ENCODE measurements at places on chromosomes 1 and 21.

DNA sequence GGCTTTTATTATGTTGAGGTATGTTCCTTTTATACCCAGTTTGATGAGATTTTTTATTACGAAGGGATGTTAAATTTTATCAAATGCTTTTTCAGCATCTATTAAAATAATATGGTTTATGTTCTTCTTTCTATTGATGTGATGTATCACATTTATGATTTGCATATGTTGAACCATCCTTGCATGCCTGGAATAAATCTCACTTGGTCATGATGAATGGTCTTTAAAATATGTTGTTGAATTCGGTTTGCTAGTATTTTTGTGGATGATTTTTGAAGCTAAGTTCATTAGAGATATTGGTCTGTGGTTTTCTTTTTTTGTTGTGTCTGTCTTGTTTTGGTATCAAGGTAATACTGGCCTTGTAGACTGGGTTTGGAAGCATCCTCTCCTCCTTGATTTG, 14.1 kb downstream of the GPR88 start:
- no peak for DNase-seq

DNA sequence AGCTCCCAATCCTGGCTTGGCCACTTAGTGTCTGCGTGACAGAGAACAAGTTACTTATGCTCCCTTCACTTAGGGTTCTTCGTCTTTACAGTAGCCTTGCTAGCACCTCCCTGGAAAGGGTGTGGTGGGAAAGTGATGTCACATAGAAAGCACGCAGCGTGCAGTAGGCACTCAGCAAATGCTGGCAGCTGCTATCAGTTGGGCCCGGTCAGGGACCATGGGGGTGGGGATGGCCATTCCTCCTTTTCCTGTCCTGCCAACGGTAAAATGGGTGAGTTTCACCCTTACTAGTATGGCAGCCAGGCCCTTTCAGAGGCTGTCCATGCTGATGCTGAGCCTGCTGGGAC, 6.2 kb upstream of the KCNA10 start:
- no peak for DNase-seq

GRCh38 chr1:30469426-30469825, 254.0 kb downstream of the MATN1 start:
- no peak for DNase-seq

- DNase-seq, result no peak
Observed at GRCh38 chr1:60162936-60163335, 89.4 kb upstream of the C1orf87 start.

DNA sequence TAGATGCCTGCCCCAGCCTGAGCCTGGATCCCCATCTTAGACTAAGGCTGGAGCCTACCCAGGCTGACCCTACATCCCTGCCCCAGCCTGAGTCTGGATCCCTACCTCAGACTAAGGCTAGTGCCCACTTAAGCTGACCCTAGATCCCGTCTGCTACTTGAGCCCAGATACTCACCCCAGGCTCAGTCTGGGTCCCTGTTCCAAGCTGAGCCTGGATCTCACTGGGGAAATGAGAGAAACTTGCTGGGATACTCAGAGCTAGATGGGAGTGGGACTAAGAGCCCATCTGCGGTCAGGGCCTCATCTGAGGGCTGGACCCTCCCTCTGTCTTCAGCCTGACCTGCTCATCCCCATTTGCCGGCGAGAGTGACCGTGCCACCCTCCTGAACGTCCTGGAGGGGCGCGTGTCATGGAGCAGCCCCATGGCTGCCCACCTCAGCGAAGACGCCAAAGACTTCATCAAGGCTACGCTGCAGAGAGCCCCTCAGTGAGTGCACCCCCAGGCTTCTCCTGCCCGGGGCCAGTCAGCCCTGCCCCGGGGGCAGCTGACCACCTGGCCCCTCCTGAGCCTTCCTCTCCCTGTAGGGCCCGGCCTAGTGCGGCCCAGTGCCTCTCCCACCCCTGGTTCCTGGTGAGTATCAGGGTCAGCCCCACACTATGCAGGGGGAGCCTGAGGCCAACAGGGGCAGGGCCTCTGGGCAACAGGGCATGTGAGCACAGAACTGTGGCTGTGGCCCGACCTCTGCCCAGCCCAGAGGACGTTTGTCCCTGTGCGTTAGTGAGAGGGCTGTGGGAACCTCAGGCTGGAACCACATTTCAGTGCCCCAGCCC, 36.8 kb downstream of the TRIM11 start:
- no peak for DNase-seq

- DNase-seq, result no peak
Observed at GRCh38 chr1:227735539-227736285, 477 bp downstream of the SNAP47 start.

DNA sequence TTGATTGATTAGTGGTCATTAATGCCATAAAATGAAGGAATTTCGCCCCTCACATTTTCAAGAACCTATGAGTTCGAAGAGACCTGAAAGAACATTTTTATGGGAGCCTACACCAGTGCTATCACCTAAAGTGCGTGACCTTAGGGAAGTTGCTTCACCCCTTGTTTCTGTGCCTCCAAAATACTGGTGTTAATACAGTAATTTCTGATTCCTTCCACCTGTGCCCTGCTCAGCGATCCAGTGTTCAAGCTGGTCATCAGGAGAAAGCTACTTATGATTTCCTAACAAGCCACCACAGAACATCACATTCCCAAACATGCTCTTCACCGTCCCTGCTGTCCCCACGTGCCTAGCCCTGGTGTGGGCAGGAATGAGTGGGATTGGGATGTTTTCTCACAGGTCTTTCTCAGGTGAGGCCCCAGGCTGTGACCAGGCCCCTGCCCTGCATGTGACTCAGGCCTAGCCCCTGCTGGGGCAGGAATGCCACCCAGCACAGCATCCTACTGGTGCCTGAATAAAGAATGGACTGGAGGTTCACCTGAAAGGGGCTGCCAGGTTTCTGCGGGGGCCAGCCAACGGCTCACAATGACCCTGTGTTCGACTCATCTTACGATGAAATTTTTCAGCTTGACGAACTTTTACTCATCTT, 60.3 kb downstream of the CD247 start:
- no peak for DNase-seq

- no peak for DNase-seq
Observed at GRCh38 chr1:230337266-230337665, 88.9 kb downstream of the PGBD5 start.

- DNase-seq, result no peak
Observed at GRCh38 chr1:193417403-193417802, 231.0 kb upstream of the B3GALT2 start.

DNA sequence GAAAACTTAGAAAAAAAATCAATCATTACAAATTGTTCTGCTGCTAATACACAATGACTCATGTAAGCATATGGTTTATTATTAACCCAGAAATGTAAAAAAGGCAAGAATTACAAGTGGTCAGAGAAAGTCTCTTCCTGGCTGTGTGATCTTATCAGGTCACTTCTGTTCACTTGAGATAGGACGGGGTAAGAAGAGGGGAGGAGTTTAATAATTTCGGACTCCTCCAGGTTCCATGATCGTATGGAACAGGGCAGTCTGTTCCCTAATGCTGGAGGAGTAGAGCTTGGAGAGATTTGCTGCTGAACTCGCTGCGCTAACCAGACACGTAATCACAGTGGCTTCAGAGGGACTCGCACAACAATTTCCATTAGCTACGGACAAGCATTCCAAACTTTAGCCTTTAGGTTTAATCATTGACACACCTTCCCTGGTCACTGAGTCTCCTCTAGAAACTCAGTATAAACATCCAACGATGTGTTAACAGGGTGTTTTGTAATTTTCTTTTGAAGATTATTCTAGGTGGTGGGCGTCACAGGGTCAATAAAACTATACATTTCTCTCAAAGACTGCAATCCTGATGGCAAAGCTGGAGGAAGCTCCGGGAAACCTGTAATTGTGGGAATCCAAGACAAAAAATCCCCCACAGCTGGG, 1.3 kb downstream of the CRYZ start:
- DNase-seq, result no peak

- DNase-seq, result no peak
Observed at GRCh38 chr1:159970932-159971342, 16.9 kb upstream of the SLAMF9 start.

DNA sequence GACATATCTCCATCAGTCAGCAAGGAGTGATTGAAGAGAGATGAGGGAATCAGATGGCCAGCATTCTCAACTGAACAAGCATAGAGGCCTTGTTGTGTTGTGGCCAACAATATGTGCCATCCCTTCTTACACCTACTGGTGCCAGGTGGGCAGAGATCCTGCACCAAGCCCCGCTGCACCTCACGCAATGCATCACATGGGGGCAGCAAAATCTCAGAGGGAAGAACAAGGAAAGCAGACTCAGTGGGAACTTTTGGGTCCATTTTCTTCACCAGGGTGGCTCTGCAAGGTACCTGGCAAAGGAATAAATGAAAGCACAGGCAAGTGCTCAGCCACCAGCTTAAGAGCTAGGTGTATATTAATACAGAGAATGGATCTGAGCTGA, 33.2 kb downstream of the HSD3B2 start:
- DNase-seq, result no peak

- no peak for DNase-seq
Observed at GRCh38 chr1:119594376-119594775, 53.7 kb downstream of the ZNF697 start.

GRCh38 chr1:1797731-1798341, 19.6 kb upstream of the NADK start:
- no peak for DNase-seq

- DNase-seq, result no peak
Observed at GRCh38 chr1:62436039-62436465, 797 bp upstream of the USP1 start.

DNA sequence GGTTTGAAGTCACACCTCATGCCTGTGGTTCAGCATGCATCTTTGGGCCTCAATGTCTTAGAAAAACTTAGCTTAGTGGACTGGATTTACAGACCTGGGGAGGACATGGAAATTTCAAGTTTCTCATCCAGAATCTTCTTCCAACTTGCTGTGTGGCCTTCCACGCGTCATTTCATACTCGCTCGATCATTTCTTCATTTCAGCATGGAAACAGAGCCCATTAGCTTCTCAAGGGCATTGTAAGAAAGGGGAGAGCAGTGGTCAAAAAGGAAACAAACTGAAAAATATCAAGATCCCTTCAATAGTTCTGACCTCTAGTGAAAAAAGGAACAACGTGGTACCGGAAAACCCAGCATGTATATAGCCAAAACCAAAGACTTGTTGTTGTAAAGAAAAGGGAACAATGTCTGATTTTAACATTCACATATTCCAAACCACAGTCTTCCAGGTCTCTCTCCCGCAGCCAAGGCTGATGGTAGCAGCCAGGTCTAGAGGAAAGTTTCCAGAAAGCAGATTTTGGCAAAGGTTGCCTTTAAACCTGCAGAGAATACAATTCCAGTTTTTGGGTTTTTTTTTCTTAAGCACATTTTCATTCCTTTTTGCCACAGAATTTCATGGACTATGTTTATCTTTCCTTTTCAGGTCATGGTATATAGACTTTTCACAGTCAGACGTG, 97.0 kb upstream of the CDC42BPA start:
- no peak for DNase-seq

DNA sequence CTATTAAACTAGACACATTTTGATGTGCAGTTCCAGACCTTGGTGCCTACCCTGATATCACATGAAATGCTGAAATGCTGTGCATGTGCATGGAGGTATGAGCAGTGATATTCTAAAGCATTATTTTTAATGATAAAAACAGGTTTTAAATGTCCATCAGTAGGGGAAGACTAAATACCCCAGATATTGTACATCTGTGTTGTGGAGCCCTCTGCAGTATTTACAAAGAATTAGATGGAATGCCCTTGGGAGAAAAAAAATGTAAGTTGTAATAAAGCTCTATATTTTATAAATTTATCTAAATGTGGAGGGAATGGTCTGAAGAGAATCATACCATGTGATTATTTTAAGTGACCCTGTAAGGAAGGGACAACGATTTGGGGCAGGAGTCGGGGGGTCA, 39.1 kb upstream of the IGSF5 start:
- no peak for DNase-seq

DNA sequence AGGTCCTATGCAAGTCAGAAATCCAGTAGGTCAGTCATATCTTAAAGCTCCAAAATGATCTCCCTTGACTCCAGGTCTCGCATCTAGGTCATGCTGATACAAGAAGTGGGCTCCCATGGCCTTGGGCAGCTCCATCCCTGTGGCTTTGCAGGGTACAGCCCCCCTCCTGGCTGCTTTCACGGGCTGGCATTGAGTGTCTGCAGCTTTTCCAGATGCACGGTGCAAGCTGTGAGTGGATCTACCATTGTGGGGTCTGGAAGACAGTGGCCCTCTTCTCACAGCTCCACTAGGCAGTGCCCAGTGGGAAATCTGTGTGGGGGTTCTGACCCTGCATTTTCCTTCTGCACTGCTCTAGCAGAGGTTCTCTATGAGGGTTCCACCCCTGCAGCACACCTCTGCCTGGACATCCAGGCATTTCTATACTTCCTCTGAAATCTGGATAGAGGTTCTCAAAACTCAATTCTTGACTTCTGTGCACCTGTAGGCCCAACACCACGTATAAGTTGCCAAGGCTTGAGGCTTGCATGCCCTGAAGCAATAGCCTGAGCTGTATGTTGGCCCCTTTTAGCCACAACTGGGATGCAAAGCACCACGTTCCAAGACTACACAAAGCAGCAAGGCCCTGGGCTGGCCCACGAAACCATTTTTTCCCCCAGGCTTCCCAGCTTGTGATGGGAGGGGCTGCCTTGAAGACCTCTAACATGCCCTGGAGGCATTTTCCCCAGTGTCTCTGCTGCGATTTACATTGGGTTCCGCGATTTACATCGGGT, 472.7 kb downstream of the NPHP4 start:
- DNase-seq, result no peak

- no peak for DNase-seq
Observed at GRCh38 chr21:45873866-45874265, 107.7 kb upstream of the COL6A1 start.

DNA sequence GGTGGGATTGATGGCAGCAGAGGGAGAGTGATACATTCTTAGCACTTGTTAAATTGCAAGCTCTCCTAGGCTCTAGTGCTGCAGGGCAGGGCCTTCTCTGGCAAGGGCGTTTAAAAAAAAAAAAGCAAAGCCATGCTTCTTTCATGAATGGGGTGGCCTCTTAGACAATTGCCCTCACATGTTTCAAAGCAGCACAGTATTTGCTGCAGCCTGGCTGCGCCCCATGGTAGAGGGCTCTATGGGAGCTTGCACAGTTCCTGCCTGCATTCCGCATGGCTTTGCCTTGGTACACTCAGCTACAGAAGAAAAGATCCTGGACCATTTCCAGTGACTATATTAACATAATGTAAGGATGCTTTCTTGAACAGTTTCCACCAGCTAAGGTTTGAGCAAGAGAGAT, 267.2 kb downstream of the ZNF648 start:
- no peak for DNase-seq
